ENCODE measurements at places on chromosomes 7 and 10.
A peak's percentile ranks its signal among the peaks of the same experiment; 100 is the strongest.

DNA sequence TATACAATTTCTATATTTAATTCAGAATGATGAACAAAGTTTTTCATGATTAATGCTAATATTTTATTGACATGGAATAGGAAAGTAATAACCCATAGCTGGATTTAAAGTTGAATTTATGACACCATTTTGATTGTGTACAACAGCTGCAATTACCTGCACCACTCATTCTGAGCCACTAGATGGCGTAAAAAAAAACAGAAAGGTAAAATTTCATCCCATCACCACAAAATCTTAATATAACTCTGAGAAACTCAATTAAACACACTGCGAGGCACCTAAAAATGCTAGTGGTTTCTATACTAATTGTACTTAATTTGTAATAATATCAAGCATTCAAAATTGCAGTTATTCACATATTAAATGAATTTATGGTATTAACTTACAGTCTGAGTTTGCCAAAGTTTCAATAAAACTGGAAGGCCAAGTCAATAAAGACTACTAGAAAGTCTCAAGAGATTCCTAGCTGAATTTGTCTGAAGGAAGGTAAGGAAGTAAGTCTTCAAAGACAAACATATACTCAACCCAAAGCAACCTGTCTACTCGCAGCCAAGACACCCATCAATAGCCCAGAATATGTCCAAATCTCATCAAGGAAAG lies 182.5 kb downstream of the SKAP2 start:
- peak; percentile 59 for DNase-seq

- no peak for DNase-seq
Observed at GRCh38 chr10:47253030-47253637, 46.9 kb upstream of the GDF10 start.

- no peak for DNase-seq
Observed at GRCh38 chr10:98478430-98479222, 31.9 kb upstream of the HPS1 start.

DNA sequence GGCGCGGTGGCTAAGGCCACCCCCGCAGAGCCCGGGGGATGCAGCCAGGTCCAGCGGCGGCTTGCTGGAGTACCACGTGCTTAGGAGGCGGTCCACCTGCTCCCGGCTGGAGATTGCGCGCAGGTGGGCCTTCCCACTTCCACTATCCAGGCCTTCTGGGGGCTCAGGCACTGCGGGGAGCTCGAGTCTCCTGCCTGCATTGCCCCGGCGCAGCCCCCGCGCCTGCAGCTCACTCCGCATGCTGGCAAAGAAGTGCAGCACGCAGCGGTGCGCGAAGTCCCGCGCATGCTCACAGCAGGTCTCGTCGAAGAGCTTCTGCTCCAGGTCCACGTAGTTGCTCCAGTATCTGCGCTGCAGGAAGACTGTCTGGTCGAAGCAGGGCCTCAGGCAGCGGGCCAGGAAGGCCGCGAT lies 5.8 kb downstream of the CALHM3 start:
- no peak for DNase-seq

DNA sequence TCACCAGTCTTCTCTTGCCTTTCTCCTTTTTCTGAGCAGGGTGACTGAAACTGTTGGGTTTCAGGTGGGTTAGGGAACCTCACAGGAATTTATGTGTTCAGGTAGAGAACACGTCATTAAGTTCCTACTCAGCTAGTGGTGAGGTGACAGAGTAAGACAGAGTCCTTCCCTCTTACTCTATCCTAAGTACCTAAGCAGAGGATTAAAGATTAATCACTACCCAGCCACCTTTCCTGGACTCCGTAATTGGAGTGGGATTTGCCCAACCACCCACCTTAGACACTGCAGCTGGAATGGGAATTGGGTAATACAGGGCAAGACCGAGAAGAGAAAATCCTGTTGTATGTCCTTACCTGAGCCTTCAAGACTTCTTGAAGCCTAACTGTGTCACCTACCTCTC lies 158.1 kb downstream of the LRRC4 start:
- DNase-seq: no peak

- DNase-seq: no peak
Observed at GRCh38 chr10:119270762-119271366, 63.5 kb downstream of the GRK5 start.

GRCh38 chr10:3750006-3750816 lies 34.8 kb downstream of the KLF6 start:
- peak; percentile 11 for DNase-seq

DNA sequence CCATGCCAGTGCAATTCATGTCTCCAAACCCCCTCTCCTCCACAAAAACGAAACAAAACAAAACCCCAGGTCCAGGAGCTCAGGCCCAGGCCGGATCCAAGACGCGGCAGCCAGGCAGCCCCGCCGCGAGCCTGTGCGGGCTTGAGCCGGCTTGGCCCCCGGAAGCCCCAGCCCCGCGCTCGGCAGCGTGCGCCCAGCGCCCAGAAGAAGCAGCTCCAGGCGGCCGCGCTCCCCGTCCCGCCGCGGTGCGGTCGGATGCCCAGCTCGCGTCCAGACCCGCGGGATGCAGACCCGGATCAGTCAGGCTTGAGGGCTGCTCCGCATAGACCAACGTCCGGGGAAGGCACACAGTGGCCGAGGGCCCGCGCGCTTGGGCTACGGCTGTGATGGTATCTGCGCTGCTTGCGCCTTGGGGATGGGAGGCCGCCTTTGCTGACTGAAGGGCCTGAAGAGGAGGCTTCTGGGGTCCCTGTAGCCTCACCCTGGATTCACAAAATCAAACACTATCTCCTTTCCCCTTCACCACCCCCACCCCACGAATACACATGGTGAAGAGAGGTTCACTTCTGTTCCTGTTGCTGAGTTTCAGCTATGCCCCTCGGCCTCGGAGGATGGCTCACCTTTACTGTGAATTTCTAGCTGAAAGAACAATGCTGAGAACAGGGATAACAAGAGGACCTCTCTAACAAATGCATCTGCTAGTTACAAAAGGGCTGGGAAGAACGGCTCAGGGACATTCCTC lies 79.9 kb upstream of the EN2 start:
- no peak for DNase-seq

DNA sequence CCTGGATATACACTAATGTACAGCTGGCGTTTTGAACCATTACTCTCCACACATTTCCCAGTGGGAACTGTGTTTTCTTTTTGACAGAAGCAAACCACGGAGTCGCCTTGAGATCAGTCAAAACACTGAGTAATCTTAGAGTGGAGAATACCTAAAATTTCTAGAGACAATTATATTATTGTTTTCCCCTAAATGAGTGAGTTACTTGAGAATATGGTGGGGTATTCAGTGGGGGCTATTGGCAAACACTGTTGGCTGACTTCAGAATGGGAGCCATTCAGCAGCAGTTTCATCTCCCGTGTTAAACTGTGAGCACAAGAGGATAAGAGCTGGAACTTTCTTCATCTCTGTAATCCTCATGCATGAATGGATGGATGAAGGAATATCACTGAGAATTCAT lies 6.2 kb downstream of the IL2RA start:
- no peak for DNase-seq

DNA sequence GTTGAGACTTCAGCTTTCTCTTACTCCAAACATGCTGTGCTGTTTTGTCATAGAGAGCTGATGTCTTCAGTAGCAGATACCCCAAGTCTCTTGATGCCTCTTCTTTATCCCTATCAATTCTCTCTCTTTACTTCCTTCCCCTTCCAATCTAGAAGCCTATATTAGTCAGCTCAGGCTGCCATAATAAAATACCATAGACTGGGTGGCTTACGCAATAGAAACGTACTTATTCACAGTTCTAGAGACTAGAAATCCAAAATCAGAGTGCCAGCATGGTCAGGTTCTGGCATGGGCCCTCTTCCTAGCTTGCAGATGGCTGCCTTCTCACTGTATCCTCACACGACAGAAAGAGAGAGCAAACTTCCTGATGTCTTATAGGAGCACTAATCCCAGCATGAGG lies 9.0 kb upstream of the GARS1 start:
- DNase-seq: no peak

GRCh38 chr10:5291501-5292195 lies 73.1 kb upstream of the UCN3 start:
- DNase-seq: peak; percentile 47

GRCh38 chr10:126570621-126571602 lies 99.6 kb downstream of the C10orf90 start:
- DNase-seq: no peak

DNA sequence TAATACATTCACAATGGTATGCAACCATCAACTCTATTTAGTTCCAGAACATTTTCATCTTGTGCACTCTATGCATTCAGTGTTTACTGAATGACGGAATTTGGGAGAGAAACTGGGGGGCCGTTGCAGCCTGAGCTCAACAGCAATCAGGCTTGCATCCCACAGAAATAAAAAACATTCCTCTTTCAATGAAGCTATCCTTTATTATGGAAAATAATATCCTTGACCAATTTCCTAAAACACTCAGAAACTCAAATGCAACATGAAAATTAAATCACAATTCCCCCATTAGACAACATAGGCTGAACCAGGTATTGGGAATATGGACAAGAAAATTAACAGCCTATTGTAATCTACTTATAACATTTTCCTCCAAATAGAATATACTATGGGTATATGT lies 6.3 kb upstream of the EXOC4 start:
- DNase-seq: no peak

GRCh38 chr10:111118758-111119157 lies 41.9 kb downstream of the ADRA2A start:
- DNase-seq: no peak

DNA sequence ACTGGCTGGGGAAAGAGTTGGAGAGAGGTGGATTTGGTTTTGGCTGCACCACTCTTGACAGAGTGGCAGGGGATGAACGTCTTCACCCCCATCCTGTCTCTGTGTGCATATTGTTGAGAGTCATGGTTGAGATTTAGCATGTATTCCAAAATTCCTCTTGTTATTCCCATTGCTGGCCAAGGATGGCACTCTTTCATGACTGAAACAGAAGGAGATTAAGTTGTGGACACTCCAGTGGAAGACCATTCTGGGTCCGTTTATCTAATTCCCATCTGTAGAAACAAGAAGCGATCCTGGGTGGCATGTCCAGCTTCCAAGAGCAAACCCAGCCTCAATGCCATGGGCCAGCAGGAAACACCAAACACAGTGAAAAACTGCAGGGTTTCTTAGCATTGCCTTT lies 469.0 kb upstream of the IGFBP3 start:
- DNase-seq: no peak

GRCh38 chr7:151134743-151135524 lies 32.6 kb downstream of the GBX1 start:
- DNase-seq: no peak

DNA sequence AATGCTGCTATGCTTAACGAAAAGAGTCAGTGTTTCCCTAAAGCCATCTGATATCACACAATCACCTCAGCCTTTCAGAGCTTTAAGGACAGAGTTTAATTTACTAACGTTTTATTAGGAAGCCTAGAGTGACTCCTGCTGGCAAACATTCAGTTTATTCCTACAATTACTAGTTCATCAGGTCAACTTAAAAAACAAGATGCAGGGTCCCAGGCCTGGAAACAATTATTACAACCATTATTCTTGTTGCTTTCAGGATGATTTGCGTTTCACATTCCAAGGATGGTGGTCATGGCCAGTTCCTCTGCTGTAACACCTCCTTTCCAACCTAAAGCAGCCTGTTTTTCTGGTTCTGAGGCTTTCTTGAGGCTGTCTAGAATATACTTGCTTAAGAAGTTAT lies 1.5 kb upstream of the FAM53B start:
- DNase-seq: peak; percentile 11

GRCh38 chr7:90999989-91000979 lies 263.9 kb upstream of the FZD1 start:
- no peak for DNase-seq

GRCh38 chr10:96860631-96861277 lies 28.7 kb downstream of the LCOR start:
- no peak for DNase-seq

DNA sequence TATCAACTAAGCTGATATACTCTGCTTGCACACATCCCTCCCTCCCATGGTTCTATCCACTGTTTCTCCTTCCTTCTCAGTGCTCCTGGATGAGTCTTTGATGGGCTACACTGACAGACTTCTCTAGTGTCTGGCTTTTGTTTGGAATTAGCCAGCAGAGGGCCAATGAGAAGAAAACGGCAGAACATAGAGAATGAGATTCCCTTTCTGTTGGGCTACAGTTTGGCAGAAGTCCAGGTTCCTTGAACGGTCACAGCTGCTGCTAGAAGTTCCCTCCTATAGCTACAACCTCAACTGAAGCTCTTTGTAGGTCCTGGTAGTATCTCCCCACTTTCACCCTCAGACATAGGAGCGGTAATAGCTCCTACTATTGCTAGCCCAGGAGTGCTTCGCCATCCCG lies 251.1 kb upstream of the LRRN3 start:
- peak; percentile 94 for DNase-seq

DNA sequence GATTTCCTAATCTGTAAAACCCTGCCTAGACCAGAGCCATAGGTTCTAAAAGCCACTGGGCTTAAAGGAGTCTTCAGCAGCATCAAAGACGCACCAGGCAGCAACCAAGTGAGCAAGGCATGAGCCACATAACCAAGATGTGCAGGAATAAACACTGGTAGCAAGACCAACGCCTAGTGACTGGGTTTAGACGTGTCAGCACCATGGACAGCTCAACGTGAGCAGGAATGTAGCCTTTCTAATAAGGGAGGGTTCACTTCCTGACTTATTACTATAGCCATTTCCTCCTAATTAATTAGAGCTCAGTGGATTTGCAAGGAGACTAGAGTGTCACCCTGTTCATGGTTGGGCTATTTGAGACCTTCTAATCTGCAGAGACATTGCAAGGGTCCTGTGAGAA lies 223.7 kb downstream of the LHFPL3 start:
- no peak for DNase-seq

GRCh38 chr7:105723572-105723971 lies 142.3 kb upstream of the EFCAB10 start:
- DNase-seq: peak; percentile 32

- no peak for DNase-seq
Observed at GRCh38 chr10:32893434-32893833, 64.6 kb downstream of the ITGB1 start.

- no peak for DNase-seq
Observed at GRCh38 chr7:48011323-48011722, 17.6 kb downstream of the SUN3 start.

- DNase-seq: peak; percentile 60
Observed at GRCh38 chr7:132298790-132299189, 277.5 kb downstream of the PLXNA4 start.

DNA sequence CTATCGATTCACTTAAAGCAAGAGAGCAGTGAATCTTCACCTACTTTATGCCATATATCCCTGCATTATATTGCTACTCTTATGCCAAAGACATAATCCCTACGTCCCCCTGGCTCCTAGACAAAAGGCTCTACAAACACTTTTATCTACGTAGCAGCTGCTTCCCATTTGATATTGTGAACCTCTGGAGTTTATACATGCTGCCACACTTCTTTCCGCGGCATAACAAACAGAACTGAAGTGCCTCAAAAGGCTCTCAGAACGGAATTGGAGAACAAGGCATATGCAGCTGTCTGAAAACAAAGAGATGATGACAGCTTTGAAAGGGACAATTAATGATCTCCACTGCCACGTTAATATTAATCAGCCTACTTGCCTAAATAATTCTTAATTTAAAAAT lies 985.6 kb upstream of the LRRN3 start:
- DNase-seq: peak; percentile 95

- no peak for DNase-seq
Observed at GRCh38 chr10:50387732-50388073, 136.4 kb upstream of the ASAH2 start.
